Metanephros (tissue), 2 donors: ENCODE measurements at places on chromosomes 4 and X. TPM values are rescaled to one million over a fixed set of nuclear protein-coding genes. Genes with fewer than 3 reads are reported as not detected.

Gene TMEM131L
- total RNA-seq = 79.5 TPM

Gene VEGFD
- total RNA-seq = 0.58 TPM

Gene HCFC1
- 56.3 TPM for total RNA-seq

Gene MSANTD1
- total RNA-seq = 0.99 TPM

Gene NEIL3
- total RNA-seq = 3.9 TPM

Gene EIF1AX
- 50.4 TPM for total RNA-seq

Gene TENM3
- 39.5 TPM for total RNA-seq

Gene FAM193A
- 24.3 TPM for total RNA-seq

Gene GPR173
- 13.7 TPM for total RNA-seq

Gene NAP1L2
- 2.6 TPM for total RNA-seq

Gene CT45A9
- not detected for total RNA-seq

Gene TADA2B
- total RNA-seq = 22.0 TPM

Gene LEF1
- total RNA-seq = 37.3 TPM

Gene CCKAR
- total RNA-seq = 0.12 TPM

Gene XG
- total RNA-seq = 0.18 TPM

Gene RIPPLY1
- total RNA-seq = 1.3 TPM

Gene ETNPPL
- not detected for total RNA-seq

Gene PROM1
- total RNA-seq = 34.9 TPM

Gene TMSB15A
- 13.9 TPM for total RNA-seq

Gene YY2
- total RNA-seq = 2.5 TPM

Gene SOWAHB
- 7.1 TPM for total RNA-seq

Gene SERPINA7
- total RNA-seq = not detected

Gene RS1
- total RNA-seq = not detected

Gene CT45A5
- total RNA-seq = not detected

Gene MAGED4
- total RNA-seq = 60.8 TPM

Gene LONRF3
- total RNA-seq = 3.2 TPM

Gene FAM149A
- total RNA-seq = 38.1 TPM

Gene IL3RA
- 6.2 TPM for total RNA-seq

Gene MAGEA11
- not detected for total RNA-seq

Gene GABRQ
- total RNA-seq = 0.99 TPM

Gene CSAG2
- not detected for total RNA-seq

Gene AVPR2
- 4.1 TPM for total RNA-seq

Gene IDUA
- total RNA-seq = 30.8 TPM

Gene S100P
- total RNA-seq = 14.2 TPM

Gene ANOS1
- 7.4 TPM for total RNA-seq

Gene EXOC1L
- total RNA-seq = not detected

Gene TRIM2
- 113 TPM for total RNA-seq

Gene TIMM8A
- total RNA-seq = 7.1 TPM

Gene TCEAL7
- 26.8 TPM for total RNA-seq

Gene PAGE1
- not detected for total RNA-seq

Gene TRPC3
- total RNA-seq = 2.9 TPM

Gene ERCC6L
- 1.2 TPM for total RNA-seq

Gene RAB39B
- total RNA-seq = 2.0 TPM

Gene ZCCHC18
- 2.5 TPM for total RNA-seq

Gene ANAPC4
- 36.8 TPM for total RNA-seq

Gene MAGEB2
- total RNA-seq = not detected

Gene GPR82
- total RNA-seq = 0.58 TPM

Gene GPRASP3
- 13.8 TPM for total RNA-seq

Gene TLL1
- 4.1 TPM for total RNA-seq

Gene MCF2
- 1.2 TPM for total RNA-seq

Gene PPP1R2C
- total RNA-seq = not detected

Gene MAML3
- total RNA-seq = 15.5 TPM

Gene SUPT20HL2
- 0.06 TPM for total RNA-seq

Gene PHEX
- 0.18 TPM for total RNA-seq

Gene COL4A6
- total RNA-seq = 14.2 TPM
